ENCODE measurements at places on chromosomes 4 and X.

DNA sequence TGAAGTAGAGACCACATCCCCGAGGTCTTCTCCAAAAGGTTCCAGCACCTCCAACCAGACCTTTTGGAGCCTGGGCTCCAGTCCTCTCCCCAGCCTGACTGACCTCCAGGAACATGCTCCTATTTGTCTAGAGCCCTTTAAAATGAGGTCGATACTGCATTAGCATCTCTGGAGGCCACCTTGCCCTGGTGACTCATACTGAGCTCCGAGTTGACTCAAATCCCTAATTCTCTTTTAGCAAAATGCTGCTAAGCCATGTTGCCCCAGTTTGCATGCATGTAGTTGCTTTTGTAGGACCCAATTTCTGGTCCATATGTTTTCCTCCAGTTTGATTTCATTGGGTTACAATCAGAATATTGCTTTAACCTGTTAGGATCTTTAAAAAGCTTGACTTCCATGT is 43.5 kb upstream of the CITED1 start:
- DNase-seq, result no peak

DNA sequence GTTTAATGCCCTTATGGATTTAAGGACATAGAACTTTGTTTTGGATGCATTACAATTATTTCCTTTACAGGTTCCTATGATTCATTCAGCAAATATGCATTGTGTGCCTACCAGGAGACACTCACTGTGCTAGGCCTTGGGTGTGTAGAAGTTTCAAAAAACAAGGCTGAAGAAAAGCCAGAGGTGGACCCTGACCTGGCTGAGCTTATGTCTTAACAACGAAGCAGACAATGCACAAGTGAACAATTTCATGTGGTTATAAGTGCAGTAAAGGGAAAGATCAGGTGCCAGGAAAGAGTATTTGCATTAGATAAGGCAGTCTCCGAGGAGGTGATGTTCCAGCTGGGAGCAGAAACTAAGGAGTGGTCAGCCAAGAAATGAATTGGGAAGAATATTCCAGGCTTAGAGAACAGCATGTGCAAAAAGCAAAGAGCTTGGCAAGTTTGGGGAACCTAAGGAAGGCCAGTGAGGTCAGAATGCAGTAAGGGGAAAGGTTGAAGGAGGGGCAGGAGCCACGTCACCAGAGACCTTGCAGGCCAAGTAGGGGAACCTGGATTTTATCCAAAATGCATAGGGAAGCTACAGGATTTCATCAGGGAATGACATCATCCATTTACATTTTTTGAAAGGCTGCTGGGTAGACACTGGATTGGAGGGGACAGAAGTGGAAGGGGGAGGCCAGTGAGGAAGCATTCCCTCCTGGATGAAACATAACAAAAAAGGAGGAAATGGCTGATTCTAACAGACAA is 193.6 kb downstream of the SOWAHB start:
- DNase-seq, result no peak

DNA sequence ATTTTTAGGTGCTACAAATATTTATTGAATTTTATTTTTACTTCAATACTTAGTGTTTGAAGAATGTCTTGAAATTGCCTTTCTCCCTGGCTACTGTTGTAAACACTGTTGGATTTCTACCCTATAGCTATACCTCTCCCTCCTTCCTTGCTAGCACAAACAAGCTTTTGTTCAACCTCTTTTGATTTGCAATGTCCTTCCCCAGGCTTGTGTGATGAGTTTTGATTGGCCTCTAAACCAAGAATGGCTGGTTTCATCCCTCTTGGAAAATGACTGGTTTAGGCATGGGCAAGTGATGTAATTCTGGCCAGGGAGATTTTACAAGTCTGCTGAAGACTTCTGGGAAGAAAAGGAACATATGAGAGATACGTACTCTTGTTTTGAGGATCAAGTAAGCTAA is 25.3 kb upstream of the SLITRK2 start:
- DNase-seq, result no peak

GRCh38 chr4:107866726-107867125 is 42.0 kb downstream of the SGMS2 start:
- DNase-seq, result no peak

GRCh38 chrX:40152741-40153344 is 55.1 kb upstream of the BCOR start:
- peak; percentile 87 for DNase-seq

- peak; percentile 11 for DNase-seq
These were observed 1.8 kb downstream of the UBQLN2 start for GRCh38 chrX:56564921-56565840.

Measured in H7 (cell line).